ENCODE measurements at places on chromosomes 12 and 14.
A peak's percentile ranks its signal among the peaks of the same experiment; 100 is the strongest.

DNA sequence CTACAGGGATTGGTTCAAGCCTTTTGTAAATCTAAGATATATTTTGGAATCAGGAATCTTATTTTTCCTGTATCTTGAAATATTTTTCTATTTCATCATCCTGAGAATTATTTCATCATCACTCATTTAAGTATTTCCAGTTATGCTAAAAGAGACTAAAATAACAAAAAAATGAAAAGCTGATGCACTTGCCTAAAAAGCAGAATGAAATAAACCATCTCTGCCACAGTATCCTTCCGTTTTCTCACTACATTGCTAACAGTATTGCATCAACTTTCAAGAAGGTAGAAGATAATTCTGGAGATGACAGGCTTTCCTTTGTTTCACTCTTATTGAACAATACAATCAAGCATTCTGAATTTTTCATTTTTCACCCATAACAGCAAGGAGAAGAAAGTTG is 31.1 kb upstream of the EIF5 start:
- no peak for DNase-seq

DNA sequence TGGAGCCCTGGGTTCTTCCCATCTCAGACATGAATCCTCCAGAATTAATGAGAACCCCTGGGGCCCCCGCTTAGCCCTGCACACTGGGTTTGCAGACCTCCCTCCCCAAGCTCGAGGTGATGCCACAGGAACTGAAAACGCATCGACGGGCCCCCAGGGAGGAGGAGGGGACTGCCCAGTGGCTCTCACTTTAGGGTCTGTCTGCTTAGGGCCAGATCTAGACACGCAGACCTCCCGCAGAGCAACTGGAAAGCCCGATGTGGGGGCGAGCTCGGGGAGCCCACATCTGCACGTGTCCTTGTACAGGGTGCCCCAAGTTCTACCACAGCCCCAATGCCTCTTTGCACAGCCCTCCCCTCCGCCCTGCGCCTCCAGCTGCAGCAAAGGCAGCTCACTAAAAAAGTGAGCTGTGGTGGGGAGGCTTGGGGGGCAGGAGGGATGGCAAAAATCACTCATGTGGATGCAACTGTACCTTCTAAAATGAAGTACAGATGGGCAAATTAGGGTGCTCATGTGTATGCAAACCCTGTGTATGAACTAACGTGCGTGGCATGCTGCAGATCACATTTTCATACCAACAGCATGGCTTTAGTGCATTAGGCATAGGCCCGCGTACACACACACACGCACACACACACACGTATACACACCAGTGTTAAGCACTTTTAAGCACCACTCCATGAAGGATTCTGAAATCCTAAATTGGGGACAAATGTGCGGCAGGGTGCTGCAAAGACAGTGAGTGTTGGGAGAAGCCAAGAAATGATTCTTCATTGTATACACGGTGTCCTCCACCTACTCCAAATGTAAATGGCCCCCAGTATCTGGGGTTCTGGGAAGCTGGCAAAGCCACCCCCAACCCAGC is 99.9 kb upstream of the MAP1LC3B2 start:
- DNase-seq, result no peak

DNA sequence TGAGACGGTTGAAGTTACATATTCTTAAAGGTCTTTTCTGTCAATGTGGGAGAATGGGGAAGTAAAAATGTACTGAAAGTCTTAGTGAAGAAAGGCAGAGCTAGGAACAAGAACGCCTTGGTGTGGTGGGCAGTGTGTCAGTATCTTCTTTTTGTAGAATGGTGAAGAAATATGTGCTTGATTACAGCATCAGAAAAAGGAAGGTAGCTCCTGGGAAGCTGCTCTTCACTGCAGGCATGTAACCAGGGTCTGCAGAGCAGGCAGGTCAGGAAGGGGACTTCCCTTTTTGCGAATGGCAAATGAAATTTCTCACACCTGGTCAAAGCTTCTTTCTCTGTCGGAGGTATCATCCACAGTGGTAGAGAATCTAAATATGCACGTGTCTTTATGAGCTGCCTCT is 226.2 kb downstream of the ADAMTS20 start:
- DNase-seq, result no peak

DNA sequence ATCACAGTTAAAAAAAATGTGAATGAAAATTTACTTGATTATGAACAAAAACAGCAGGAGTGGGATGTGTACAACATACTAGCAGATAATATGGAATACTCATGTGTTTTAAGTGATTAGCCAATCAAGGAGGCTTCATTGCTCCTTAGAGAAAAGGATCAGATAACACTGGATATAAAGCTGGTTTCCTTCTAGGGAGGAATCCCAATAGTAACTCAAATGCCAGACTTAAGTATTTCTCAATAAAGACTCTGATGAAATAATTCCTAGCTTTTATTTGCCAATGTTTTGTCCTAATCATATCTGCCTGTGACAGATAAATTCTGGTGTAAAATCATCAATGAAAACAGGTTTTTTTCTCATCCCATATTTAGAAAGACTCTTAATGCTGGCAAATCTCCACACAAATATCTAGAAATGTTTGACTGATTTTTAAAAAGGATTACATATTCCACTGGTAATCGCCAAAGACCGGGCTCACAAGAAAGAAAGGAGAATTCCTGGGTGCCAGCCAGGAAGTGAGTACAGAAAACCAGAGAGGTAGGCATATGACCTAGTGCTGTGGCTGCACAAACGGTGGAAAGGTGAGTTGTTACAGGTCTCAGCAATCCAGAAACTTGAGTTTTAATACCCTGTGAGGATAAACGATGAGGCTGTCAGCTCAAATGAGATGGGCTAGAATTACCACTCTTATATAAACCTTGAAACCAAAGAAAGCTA is 108.6 kb upstream of the TTC7B start:
- DNase-seq, result no peak

GRCh38 chr12:96980991-96981414 is 73.9 kb downstream of the NEDD1 start:
- no peak for DNase-seq

DNA sequence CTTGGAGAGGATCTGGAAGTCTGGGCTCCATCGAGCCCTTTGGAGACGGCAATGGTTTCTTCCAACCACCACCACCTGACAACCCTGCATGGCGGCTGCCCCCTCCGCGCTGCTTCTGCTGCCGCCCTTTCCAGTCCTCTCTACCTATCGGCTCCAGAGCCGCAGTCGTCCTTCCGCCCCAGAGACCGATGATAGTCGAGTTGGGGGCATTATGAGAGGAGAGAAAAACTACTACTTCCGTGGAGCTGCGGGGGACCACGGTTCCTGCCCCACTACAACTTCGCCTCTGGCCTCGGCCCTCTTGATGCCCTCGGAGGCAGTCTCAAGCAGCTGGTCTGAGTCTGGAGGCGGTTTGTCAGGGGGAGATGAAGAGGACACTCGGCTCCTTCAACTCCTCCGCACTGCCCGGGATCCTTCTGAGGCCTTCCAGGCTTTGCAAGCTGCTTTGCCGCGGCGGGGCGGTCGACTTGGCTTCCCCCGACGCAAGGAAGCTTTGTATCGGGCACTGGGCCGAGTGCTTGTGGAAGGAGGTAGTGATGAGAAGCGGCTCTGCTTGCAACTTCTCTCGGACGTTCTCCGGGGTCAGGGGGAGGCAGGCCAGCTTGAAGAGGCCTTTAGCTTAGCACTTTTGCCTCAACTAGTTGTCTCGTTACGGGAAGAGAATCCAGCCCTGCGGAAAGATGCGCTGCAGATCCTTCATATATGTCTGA is 499 bp downstream of the TOGARAM1 start:
- DNase-seq, result peak; percentile 71

- DNase-seq, result no peak
These were observed 811.4 kb upstream of the TMEM132C start for GRCh38 chr12:127455347-127456265.

GRCh38 chr14:54572316-54572715 is 5.4 kb downstream of the SAMD4A start:
- peak; percentile 44 for DNase-seq

- DNase-seq, result peak; percentile 91
These were observed 3.4 kb upstream of the ARHGAP5 start for GRCh38 chr14:32073537-32074189.

DNA sequence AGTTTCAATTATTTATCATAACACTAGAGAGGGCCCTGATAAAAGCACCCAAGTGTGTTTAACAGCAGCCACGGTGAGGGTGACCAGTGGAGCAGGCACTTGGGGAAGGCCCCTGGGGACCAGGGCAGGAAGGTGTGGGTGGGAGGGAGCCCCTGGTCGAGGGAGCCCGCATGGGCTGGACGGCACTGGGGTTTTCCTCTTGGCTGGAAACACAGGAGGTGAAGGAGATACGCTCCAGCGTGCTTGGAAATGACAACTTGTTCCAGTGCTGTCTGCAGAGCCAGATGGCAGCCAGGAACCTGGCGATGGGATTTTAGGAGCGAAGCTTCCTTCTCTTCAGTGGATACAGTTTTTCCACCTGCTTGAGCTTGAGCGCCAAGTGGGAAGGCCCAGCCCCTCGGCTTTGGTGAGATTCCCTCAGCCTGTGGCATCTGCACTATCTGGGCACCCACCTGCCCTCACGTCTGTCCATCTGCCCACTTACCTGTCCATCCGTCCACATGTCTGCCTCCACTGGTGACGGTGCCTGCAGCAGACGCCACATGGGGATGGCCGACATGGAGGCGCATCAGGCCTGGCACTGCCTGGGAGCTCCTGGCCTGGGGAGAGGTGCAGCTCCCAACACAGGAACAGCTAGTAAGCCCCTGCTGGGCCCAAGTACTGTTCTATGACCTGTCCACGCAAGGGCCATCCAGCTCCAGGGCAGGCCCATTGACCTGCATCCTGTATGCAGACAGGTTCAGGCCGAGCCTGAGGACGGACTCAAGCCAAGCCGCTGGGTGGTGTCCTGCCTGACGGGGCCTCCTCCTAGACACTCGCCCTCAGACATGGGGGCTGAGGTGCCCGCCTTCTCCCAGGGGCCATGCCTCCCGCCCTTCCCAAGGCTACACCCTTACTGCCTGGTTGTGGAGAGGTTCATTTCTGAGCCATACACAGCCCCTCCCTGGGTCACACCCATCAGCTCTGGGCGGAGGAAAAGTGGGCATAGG is 192.2 kb upstream of the C14orf180 start:
- no peak for DNase-seq

DNA sequence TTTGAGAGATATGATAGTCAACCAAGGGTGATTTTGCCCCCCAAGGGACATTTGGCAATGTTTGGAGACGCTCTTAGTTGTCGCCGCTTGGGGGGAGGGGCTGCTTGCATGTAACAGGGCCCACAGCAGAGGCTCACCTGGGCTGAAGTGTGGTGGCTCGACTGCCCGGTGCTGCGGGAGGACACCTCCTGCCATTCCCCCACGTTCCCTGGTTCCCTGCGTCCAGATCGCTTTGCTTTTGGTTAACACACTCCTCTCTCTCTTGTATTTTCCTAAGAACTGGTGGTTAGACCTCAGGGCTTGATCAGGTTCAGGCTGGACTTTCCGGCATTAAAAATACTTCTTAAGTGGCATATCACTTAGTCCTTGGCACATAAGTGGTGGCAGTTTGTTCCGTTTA is 18.9 kb downstream of the PPP2R5C start:
- no peak for DNase-seq

DNA sequence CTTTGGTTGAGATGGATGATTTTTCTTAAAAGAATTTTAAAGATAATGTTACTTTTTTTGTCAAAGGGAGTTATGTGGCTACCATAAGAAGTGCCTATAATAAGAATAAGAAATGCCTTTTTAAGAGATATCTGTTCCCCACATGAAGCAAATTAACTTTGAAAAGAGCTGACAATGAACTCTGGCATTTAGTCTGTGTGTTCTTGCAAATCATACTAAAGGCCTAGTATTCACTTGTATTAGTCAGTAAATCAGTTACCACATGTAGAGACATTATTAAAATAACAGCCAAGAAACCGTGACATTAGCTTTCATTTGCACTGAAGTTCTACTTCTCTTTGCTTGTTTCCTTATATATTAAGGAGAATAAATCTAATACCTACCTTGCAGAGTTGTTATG is 296.3 kb downstream of the CCDC91 start:
- DNase-seq, result no peak

- DNase-seq, result no peak
These were observed 18.8 kb upstream of the NR4A1 start for GRCh38 chr12:52032446-52032803.

DNA sequence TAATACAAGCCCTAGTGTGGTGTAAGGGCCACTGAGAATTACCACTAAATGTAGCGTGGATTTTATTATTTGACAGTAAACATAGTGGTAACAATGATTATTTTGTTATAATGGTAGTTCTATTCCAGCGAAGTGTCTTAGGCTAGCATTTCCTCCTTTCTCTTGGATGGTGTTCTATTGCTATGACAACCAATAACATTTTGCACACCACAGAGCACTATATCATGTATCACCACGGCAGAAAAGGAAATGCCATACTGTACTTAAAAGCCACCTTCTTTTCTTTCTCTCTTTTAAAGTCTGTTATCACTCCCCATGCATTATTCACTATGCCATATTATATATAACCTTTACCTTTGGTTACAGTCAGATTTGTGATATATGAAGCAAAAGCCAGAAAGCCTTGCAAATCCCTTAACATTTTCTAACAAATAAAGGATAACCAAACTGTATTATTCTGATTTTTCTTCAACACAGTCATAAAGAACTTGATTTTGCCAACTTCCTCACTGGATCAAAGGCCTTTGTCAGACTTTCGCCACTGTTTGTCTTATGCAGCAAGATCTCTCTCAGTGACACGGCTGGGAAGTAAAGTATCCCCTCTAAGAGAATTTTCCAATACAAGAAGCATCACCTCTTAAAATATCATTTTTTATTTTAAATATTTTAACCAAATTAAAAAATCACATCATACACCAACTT is 195.8 kb downstream of the FOXN3 start:
- peak; percentile 5 for DNase-seq

- no peak for DNase-seq
These were observed 20.4 kb downstream of the ABHD12B start for GRCh38 chr14:50892255-50892654.

GRCh38 chr14:70611216-70611615 is 10.8 kb upstream of the MED6 start:
- DNase-seq, result no peak

DNA sequence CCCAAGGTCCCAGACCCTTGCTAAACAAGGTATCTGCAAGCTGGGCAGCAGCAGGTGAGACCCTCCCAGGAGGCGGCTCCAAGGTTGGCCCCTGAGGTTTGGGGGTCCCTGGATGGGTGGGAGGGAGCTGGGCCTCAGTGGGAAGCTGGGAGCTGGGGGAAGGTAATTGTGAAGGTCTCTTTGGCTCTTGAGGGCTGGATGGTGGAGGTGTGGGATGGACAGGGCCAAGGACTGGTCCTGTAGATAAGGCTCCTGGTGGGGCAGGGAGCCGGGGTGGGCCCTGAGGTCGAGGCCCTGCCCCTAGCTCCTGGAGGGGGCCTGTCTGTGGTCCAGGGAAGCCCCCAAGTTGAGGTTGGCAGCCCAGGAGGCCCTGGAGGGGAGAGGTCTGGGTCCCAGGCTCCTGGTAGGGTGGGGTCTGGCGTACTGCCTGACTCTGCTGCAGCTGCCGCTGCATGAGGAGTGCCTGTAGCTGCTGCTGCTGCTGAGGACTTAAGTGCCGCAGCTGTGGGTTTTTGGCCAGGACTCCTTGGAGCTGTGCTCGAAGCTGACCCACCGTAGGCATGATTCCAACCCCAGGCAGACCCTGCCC is 13.1 kb upstream of the PRKAG1 start:
- no peak for DNase-seq

- no peak for DNase-seq
These were observed 502.6 kb downstream of the DIO2 start for GRCh38 chr14:79708426-79709388.

All from NAMALWA (cell line).